Right renal cortex interstitium (tissue), 3 donors: ENCODE measurements at places on chromosomes 2 and 18. TPM values are rescaled to one million over a fixed set of nuclear protein-coding genes. Genes with fewer than 3 reads are reported as not detected.

The CABYR gene
- 8.4 TPM for polyA plus RNA-seq

- no peak for DNase-seq
These were observed 25.9 kb downstream of the RAB12 start for GRCh38 chr18:8635087-8635486.

DNA sequence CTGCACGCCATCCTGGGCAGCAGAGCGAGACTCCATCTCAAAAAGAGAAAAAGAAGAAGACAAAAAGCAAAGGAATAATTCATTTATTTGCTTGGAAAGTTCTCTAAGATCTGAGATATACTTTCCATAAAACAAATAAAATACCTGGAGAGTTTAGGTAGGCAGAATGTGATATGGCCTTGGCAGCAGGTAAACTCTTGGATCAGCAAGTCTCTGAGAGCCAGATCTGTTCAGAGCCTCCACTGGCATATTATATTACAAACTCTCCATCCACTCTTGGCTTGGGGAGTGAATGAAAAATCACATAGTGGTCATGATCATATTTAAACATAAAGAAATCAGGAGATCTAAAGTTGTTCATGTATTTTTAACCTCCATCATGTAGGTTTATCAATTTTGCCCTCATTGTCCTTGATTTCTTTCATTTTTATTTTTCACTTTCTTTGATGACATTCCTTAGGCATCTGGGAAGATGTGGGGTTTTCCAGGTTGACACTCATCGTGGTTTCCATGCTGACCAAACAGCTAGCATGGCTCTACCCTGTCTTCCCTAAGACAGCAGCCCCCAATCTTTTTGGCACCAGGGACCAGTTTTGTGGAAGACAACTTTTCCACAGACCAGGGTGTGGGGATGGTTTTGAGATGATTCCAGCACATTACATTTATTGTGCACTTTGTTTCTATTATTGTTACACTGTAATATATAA is 10.2 kb downstream of the LRRFIP1 start:
- no peak for DNase-seq

DNA sequence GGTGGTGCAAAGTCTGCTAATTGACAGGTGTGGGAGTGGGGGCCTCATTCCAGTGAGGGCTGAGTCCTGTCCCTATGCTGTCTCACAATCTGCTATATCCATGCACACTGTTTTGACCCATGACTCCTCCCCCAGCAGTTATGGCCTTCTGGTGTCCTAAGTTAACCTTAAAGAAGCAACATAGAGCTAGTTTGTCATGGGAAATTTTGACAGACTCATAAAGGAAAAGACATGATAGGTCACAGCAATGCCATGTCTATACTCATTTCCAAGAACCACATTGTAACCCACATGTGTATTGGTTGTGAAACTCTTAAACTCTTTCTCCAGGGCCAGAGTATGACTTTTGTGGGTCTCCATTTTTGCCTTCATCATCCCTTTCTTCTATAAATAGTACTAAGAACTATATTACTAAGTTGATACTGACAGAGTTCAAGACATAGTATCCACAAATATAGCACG is 78.2 kb upstream of the SLC1A4 start:
- no peak for DNase-seq

The RAPH1 gene
- polyA plus RNA-seq, result 13.4 TPM

GRCh38 chr2:223696719-223697118 is 94.6 kb upstream of the SCG2 start:
- no peak for DNase-seq

The TEX44 gene
- not detected for polyA plus RNA-seq

The TEKT4 gene
- 0.32 TPM for polyA plus RNA-seq

The CD226 gene
- polyA plus RNA-seq, result 4.0 TPM

DNA sequence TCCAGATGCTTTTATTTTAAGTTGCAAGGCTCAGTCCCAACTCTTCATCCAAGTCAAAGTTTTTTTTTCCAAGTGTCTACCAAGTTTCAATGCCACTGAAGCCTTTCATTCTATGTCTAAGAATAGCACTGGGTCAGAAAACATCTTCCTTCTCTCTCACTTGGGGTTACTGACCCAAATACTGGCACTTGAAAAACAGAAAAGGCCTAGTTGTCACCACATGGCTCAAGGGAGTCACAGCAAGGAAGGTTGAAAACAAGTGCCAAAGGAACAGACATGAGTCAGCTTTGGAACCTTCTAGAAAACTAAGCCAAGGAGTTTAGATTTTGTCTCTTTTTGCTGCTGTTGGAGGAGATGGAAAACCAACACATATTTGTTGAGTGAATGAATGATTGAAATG is 146.5 kb downstream of the COPS8 start:
- no peak for DNase-seq

- DNase-seq, result no peak
These were observed 189.7 kb downstream of the TWIST2 start for GRCh38 chr2:239037559-239037910.

DNA sequence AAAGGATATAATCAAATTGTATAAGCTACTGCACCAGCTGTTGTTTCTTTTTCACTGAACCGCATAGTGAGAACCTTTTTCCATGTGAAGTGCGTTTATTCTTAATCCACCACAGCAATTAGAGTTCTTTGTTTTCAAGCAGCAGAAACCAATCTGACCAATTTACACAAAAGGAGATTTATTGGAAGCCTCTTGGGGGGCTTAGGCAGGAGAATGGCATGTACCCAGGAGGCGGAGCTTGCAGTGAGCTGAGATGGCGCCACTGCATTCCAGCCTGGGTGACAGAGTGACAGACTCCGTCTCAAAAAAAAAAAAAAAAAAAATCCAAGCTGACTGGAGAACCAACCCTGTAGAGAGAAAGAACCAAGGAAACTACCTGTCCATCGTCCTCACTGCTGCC is 10.0 kb downstream of the ADNP2 start:
- DNase-seq, result no peak

The B3GNT7 gene
- polyA plus RNA-seq, result 2.8 TPM

The REG3A gene
- not detected for polyA plus RNA-seq

The TEX261 gene
- polyA plus RNA-seq, result 53.4 TPM

DNA sequence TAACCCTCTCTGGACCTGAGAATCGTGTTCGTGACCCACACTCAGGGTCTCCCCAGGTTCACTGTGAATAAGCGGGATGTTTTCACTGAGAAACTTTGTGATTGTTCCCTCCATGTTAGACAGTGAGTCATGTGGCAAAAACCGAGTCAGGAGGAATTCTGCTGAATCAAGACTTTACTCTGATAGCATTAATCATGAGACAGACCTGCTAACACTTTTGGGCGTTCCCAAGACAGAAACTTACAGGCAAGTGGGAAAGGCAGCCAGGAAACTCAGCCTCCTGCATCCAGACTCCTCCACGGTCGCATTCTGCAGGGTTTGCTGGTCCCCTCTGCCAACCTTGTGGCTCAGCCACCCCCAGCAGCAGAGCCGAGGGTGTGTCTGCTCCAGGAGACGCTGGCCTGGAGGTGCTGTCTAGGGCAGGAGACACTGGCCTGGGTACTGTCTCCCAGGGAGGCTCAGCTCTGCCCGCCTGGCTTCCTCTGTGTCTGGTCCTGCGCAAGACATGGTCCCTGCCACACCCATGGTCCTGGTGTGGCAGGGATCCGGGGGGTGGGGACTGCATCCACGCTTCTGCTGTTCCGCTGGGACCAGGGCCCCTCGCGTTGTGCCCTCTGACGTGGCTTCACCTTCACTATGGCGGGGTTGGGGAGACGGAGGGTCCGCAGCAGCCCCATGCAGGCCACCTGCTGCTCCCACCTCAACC is 177.4 kb downstream of the TWIST2 start:
- DNase-seq, result no peak

DNA sequence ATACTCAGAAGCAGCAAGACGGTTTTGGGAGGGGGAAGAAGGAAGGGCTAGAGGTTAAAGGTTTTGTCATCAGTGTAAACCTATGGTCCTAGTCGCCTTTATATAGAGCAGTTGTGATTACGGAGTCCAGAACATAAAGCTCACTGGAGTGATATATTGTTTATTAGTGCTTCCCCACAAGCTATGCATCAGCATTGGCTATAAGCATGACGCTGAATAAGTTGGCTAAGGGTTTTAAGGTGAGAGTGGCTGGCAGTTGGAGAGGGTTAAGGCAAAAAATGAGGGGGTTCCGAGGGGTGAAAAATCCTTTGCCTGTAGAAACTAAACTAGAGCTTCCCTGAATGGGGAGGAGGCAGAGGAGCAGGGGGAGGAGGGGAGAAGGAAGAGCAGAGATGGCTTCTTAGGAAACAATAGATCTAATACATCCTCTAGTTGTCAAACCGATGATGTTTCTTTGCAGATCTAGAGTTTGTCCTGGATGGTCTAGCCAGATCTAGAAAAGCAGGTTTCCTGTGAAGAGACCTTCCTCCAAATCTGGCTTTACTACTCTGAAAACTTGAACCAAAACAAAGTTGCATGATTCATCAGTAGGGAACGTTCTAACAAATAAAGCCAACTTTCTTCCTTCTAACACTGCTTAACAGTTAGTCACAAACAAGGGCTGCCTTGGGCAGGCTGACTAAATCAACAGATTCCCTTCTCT is 2.5 kb downstream of the KLF7 start:
- DNase-seq, result no peak

- no peak for DNase-seq
These were observed 120.4 kb upstream of the MSH6 start for GRCh38 chr2:47662552-47662951.

GRCh38 chr2:220373878-220374277 is 746.4 kb downstream of the SLC4A3 start:
- DNase-seq, result no peak

The NAGK gene
- polyA plus RNA-seq, result 84.3 TPM

DNA sequence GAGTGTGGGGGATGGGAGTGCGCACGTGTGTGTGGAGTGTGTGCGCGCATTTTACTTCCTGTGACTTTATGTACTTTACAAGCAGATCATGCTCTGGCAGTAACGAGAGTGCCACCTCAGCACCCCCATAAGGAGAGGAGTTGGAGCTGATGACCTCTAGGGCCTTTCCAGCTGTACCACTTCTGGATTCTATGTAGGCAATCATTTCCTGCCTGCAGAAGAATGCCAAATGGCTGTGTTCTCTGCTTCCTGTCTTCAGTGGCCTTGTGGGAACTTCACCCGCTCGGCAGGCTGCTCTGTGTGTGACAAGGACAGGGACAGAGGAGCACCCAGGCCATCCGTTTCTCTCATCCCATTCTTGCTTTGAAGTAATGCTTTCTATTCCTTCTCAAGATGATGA is 22.8 kb upstream of the ZNF385B start:
- no peak for DNase-seq

DNA sequence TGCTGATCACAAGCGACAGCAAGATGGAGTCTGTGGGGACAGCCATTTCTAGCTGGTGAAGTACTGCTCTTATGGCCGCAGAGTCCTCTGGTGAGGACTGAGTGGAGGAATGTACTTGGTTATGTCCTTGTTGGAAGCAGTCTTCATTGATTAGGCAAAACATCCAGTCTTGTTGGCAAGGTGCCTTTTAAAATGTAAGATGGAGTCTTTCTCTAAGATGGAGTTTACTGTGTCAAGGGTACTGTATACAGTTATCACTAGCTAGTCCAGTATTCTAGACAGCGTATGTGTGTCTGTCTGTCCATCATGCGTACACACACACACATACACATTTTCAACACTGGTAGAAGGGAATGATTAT is 74.8 kb downstream of the NPAS2 start:
- no peak for DNase-seq

DNA sequence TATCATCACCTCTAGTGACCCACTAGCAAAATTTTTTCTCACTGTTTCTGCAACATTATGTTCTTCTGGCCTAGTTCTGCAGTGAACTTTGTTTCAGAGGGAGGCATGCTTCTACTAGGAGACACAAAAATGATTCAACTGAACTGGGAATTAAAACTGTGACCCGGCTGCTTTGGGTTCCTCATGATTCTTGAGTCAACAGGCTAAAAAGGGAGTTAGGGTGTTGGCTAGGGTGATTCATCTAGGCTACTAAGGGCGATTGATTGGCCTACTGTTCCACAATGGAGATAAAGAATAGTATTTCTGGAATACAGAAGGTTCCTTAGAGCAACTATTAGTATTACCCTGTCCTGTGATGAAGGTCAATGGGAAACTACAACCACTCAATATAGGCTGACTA is 179.5 kb downstream of the PPP1R1C start:
- DNase-seq, result no peak

The CD207 gene
- 0.18 TPM for polyA plus RNA-seq

DNA sequence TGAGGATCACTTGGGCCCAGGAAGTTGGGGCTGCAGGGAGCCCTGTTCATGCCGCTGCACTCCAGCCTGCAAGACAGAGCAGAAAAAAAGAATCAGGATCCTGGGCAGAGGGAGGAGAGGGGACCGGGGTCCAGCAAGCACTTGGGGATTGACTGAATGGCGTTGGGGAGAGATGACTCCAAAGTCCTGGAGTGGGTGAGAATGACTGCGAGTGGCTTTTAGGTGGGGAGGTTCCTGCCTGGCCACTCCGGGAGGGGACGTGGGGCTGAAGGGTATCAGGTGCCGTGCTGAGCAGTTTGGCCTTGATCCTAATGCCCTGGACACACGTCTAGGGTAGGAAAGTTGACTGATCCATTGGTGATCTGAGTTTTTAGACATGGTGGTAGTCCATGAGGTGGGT is 3.5 kb upstream of the NFATC1 start:
- no peak for DNase-seq

- DNase-seq, result no peak
These were observed 75.5 kb upstream of the KLF7 start for GRCh38 chr2:207241198-207241597.

The TMEM178A gene
- polyA plus RNA-seq, result 82.9 TPM

DNA sequence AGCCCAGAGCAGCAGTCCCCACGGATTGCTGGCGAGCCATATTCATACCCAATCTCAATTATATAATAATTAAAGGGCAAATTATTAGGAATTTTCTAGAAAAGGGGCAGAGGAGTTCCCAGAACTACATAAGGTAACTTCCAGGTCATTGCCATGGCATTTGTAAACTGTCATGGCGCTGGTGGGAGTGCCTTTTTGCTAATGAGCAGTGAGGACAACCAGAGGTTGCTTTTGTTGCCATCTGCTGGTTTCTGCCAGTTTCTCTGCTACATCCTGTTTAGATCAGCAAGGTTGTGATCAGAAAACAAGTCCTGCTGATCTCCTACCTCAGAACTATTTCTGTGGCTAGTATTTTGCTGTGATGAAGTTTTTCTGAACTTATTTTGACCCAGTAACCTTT is 159.8 kb upstream of the PIEZO2 start:
- DNase-seq, result no peak

DNA sequence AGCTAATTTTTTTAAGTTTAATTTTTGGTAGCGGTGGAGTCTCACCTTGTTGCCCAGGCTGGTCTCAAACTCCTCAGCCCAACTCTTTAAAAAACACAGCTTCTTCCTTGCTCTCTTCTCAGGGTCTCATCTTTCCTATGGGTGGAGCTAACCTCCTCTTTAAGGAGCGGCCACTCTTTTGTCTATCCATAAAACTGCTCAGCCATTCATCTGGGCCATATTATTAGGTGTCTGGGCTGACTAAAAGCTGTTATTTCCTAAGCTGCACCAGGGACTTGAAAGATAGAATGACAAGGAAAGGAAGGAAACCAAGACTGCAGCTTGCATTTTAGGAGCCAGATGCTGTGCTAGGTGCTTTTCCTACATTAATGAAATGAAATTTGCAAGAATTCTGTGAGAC is 35.8 kb upstream of the THOC1 start:
- DNase-seq, result no peak
